ENCODE measurements at places on chromosomes 12 and 14.

- DNase-seq: no peak
Observed at GRCh38 chr14:51455041-51455835, 196.5 kb upstream of the FRMD6 start.

GRCh38 chr14:36654794-36655381, 6.8 kb upstream of the PAX9 start:
- no peak for DNase-seq

GRCh38 chr14:69688299-69688649, 76.9 kb downstream of the SUSD6 start:
- DNase-seq: no peak

DNA sequence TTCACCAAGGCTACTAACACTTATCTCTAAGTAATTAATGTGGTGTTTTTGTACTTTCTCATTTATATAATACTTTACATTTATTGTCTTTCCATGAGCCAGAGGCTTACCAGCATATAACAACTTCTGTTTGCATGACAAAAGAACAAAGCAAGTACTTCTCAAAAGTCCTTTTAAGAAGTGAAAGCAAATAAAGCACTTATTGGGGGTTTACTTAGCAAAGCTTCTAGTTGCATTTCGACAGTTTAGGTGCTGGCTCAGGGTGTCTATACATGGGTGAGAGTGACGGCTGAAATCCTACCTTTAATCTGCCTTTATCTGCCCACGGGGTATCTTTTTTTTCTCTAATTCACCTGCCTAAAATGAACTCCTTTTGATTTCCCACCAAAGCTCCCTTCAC, 21.0 kb upstream of the DCN start:
- DNase-seq: no peak

- DNase-seq: no peak
Observed at GRCh38 chr14:49944501-49944900, 51.6 kb downstream of the ARF6 start.

GRCh38 chr12:53600490-53601295, 25.5 kb downstream of the ATF7 start:
- DNase-seq: no peak

GRCh38 chr12:84085046-84085445, 827.6 kb downstream of the SLC6A15 start:
- DNase-seq: no peak

DNA sequence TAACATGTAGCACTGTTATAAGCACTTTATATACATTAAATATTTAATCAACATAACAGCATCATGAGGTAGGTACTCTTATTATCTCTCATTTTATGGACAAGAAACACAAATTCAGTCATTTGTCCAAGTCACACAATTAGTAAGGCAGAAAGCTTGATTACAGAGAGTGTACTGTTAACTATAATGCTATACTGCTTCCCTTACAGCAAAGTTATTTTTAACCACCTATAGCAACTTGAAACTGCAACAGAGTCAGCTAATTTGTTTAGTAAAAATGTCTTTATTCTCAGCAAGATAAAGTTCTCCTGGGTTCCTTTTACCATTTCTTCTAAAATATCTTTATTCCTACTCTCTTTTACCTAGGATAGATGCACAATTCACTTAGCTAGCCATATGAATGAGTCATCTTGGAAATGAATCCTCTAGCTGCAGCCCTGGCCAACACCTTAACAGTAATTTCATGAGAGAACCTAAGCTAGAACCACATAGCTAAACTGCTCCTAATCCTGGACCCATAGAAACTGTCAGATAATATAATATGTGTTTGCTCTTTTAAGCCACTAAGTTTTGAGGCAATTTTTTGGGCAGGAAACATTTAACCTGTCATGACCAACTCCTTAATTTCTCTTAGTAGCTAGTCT, 90.2 kb upstream of the HECTD1 start:
- no peak for DNase-seq

GRCh38 chr12:62873116-62873825, 61.7 kb downstream of the PPM1H start:
- no peak for DNase-seq

- DNase-seq: no peak
Observed at GRCh38 chr12:48279601-48280000, 71.1 kb downstream of the ZNF641 start.

GRCh38 chr12:96237465-96238077, 43.4 kb downstream of the ELK3 start:
- no peak for DNase-seq

DNA sequence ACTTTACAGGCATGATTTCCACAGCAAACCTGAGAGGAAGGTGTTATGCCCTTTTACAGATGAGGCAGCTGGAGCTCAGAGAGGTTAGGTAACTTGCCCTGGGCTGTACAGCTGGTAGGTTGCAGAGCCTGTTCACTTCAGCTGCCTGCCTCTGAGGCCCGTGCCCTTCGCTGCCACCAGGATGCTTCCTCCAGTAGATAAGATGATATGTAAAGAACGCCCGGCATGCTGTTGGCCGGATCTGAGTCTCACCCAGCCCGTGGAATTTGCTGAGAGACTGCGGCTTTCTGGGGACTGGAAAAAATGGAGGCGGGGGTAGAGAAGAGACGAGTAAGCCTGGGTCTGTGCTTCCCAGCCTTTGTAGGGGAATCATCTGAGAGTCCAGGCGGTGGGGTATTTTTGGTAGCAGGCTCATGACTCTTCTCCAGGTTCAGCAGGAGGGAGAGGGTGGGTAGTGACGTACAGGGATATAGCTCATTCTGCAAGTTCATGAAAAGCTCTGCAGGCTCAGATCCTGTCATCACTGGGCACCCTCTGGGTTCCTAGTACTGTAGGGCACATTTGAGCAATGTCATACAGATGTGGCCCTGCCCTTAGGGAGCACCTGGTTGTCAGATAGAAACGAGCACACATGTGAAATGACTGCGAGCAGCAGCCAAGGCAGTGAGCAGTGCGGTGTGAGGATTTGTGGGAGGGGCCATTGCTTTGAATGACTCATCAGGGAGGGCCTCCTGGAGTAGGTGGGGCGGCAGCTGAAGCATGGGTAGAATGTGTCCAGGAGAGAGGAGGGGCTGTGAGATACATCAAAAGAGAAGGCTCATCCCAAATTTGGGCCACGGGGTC, 159.4 kb downstream of the TSPAN9 start:
- peak; percentile 69 for DNase-seq

GRCh38 chr14:66998013-66998412, 191.2 kb upstream of the GARIN2 start:
- no peak for DNase-seq

GRCh38 chr14:31758941-31759340, 197.7 kb downstream of the NUBPL start:
- no peak for DNase-seq

- peak; percentile 26 for DNase-seq
Observed at GRCh38 chr14:87805315-87805723, 187.7 kb downstream of the GALC start.

DNA sequence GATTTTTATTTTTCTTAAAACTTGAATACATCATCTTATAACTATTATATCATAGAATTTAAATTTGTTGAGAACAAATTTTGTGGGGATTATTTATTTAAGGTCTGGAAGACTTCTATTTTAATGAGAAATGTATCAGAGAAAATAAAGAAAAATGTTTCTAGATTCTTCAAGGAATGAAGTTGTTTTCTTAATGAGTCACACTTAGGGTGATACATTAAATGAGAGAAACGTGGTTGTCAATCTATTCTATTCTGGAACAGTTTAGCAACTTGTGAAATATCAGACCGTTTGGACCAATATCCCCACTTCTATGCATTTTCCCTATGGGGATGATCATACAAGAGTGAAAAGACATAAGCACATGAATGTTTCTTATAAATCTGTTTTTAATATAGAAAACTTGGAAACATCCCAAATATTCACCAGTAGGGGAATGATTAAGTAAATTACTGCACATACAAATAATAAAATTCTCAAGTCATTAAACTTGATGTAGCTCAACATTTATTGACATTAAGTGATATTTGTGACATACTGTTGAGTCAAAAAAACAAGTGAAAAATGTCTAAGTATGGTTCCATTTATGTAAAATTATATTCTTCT, 88.5 kb downstream of the E2F7 start:
- DNase-seq: no peak

- no peak for DNase-seq
Observed at GRCh38 chr14:45135156-45135555, 574 bp upstream of the FANCM start.

DNA sequence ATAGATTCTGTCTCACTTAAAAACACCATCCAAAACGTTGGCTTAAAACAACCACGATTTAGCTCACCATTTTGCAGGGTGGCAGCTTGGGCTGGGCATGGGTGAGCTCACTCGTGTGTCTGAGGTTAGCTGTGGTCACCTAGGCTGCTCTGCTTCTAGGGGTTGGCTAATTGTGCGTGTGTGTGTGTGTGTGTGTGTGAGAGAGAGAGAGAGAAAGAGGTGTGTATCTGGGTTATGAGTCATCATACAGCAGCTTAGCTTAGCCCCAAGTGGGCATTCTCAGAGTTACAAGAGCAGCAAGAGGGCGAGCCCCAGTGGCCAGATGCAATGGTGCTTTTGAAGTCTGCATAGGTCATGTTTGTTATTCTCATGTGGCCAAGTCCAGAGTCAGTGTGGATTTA, 6.0 kb downstream of the FBXW8 start:
- peak; percentile 84 for DNase-seq

- DNase-seq: no peak
Observed at GRCh38 chr12:81207664-81208063, 129.8 kb downstream of the ACSS3 start.

DNA sequence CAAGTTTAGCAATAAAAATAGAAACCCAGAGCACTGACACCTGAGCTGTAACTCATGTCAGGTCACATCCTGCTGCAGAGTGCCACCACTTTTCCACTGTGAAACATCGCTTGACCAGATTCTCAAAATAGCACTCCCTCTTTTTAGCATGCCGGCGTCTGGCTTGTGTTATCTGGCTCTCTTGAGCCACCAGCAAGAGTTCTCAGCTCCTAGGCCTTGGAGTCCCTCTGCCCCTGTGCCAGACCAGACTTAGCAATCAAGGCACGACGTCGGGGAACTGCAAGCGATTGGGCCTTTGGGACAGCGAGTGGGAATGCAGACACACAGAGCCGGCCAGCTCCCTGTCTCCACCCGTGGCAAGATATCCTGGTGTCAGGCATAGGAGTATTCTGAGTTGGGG, 52.5 kb downstream of the SPIC start:
- DNase-seq: no peak

- DNase-seq: no peak
Observed at GRCh38 chr12:77767756-77768343, 62.8 kb upstream of the NAV3 start.

DNA sequence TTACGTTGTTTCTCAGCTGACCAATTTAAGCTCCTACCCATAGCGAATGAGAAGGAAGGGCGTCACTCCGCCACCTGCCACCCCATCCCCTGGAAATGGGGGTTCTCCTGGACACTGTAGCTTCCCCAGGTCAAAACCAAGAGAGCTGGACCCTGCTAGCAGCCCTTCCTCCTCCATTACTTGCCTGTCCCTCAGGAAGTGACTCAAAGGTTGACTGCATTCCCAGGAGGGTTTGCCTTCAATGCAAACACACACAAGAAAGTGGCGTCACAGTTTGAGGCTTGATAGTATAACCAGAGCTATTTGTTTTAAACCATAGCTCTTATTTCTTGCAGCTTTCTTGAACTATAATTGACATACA, 79.1 kb downstream of the KCNK13 start:
- DNase-seq: no peak

GRCh38 chr12:2745655-2746054, 49.1 kb upstream of the FKBP4 start:
- DNase-seq: no peak

DNA sequence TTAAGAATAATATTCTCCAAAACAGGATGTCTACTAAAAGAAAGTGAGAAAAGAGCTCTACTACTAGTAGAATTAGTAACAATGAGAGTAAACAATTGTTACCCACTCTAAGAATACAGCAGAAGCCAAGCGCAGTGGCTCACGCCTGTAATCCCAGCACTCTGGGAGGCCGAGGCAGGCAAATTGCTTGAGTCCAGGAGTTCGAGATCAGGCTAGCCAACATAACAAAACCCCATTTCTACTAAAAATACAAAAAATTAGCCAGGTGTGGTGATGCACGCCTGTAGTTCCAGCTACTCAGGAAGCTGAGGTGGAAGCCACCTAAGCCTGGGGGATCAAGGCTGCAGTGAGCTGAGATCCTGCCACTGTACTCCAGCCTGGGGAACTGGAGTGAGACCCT, 4.7 kb downstream of the DNAJC14 start:
- no peak for DNase-seq

GRCh38 chr14:67551940-67552339, 18.9 kb downstream of the PLEKHH1 start:
- no peak for DNase-seq

DNA sequence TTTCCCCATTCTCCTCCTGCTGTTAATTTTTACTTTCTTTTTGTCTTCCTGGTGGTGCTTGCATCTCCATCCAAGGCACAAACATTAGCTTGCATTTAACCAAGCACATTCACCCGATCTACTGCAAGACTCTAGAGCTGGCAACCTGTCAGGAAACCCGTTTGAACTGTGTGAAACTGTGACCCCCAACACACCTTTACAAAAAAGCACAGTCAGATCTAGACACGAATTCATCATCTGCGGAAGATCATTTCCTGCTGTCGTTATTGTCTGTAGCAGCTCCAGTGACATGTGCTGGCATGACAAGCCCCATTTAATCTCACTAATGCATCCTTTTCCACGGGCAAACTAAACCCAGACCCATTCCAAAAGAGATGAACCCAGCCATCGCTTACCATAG, 340.5 kb downstream of the VRK1 start:
- DNase-seq: no peak

- no peak for DNase-seq
Observed at GRCh38 chr14:22587247-22587646, 1.8 kb downstream of the DAD1 start.

DNA sequence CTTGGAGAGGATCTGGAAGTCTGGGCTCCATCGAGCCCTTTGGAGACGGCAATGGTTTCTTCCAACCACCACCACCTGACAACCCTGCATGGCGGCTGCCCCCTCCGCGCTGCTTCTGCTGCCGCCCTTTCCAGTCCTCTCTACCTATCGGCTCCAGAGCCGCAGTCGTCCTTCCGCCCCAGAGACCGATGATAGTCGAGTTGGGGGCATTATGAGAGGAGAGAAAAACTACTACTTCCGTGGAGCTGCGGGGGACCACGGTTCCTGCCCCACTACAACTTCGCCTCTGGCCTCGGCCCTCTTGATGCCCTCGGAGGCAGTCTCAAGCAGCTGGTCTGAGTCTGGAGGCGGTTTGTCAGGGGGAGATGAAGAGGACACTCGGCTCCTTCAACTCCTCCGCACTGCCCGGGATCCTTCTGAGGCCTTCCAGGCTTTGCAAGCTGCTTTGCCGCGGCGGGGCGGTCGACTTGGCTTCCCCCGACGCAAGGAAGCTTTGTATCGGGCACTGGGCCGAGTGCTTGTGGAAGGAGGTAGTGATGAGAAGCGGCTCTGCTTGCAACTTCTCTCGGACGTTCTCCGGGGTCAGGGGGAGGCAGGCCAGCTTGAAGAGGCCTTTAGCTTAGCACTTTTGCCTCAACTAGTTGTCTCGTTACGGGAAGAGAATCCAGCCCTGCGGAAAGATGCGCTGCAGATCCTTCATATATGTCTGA, 499 bp downstream of the TOGARAM1 start:
- DNase-seq: peak; percentile 44
